Posterior vena cava (tissue), 2 donors: ENCODE measurements at places on chromosomes 4 and X.

DNA sequence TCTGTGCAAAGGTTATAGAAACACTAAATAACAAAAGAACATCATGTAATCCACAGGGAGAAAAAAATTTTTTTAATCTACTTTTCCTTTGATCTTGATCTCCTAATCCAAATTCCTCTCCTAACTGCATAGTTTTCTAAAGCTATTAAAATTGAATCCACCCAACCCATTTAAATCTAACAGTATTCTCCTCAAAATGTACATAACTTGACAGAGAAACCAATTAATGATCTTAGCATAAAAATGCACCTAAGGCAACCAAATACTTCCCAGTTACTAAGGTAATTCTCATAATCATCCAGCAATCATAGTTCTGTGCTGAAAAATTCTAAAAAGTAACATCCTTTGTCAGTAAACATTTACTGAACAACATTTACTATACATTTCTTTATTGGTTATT, 60.7 kb downstream of the PRDM5 start:
- no peak for DNase-seq

GRCh38 chr4:119872371-119873016, 194.2 kb downstream of the MAD2L1 start:
- DNase-seq, result no peak

DNA sequence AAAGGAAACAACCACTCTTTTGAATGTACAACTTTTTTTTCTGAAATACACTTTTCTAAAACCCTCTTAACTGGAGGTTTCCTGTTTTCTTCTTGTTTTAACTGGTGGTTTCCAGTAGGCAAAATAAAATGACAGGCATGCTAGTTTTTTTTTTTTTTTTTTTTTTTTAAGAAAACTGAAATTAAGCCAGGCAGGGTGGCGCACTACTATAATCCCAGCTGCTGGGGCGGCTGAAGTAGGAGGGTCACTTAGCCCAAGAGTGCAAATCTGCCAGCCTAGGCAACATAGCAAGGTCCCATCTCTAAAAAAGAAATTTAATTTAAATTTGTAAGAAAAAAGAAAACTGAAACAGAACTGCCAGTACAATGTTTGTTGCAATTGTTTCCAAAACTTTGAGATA, 44.0 kb downstream of the TMEM144 start:
- DNase-seq, result no peak

DNA sequence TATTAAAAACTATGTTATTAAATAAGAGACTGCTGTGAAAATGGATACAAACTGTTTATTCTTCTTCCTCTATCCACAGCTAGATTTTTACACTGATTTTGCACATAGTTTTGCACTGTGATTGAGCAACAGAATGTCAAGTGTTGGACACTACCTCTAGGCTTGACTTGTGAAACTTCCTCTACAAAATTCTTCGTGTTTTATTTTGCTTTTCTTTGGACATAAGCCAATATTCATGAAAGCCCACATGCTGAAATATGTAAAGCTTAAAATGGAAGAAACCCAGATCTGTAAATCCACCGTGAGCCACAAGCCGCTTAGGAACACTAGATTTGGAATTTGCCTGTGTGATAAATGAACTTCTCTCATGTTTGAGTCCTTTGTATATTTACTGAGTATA, 849.4 kb downstream of the FSTL5 start:
- no peak for DNase-seq

DNA sequence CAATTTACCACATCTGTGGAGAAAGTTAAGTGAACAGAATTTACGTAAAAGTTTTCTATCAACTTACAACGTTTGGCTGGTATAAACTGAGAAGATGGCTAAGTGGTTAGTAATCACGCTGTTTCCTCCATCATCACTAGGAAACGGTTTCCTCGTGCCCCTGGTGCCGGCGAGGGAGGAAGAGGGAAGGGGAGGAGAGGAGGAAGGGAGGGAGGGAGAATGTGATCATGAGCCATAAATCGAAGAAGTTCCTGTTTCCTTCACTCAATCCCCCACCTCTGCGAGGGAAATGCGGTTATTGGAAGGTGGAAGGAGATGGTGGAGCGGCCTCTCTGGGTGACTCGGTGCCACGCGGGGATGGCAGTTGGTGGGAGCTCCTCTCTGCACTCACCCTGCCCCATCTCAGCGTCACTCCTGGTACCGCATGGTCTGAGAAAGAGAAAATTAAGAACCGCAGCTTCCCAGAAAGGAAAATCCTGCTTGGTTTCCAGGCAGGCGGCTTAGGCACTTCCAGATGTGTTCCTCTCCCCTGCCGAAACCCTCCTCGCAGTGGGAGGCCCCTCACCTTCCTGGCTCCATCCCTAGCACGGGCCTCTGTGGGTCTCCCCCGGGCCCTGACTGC, 216.8 kb downstream of the AFAP1 start:
- DNase-seq, result no peak

- no peak for DNase-seq
These were observed 284.7 kb downstream of the ZNF674 start for GRCh38 chrX:46260499-46260898.

DNA sequence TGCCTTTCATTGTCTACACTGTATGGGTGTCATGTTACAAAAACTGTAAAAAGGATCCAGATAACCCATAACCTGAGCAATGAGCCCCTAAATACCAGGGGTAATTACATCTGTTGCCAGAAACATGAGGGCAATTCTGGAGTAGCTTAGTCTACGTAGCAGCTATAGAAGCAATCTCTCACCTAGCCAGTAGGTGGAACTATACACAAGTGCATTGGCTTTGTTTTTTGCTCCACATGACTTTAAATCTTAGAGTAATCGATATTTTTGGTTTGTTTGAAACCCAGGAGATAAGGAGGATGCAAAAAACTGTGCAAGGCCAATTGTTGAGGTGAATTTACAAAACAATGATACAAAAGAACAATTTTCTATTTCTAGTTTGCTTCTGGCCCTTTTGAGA, 57.5 kb downstream of the GPR82 start:
- no peak for DNase-seq

GRCh38 chr4:52910115-52910514, 48.0 kb downstream of the RASL11B start:
- no peak for DNase-seq

- DNase-seq, result no peak
These were observed 17.6 kb upstream of the LDB2 start for GRCh38 chr4:16916031-16916430.

DNA sequence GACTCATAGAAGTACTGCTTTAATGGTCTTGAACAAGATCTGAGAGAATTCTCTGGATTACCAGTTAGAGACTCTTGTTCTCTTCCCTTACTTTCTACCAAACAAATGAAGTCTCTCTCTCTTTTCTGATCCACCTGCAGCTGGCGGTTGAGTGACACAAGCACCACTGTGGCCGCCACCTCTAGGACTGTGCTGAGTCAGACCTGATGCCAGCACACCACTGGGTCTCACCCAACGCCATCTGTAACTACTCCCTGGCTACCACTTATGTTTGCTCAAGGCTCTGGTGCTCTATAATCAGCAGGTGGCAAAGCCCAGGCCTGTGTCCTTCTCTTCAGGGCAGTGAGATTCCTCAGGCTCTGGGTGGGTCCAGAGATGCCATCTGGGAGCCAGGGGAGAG, 1173.5 kb downstream of the RPA4 start:
- DNase-seq, result peak; percentile 74

- DNase-seq, result no peak
These were observed 56.0 kb downstream of the VGLL1 start for GRCh38 chrX:136588036-136588435.

GRCh38 chrX:66677430-66677829, 38.6 kb upstream of the EDA2R start:
- no peak for DNase-seq

- no peak for DNase-seq
These were observed 202.1 kb downstream of the GPC3 start for GRCh38 chrX:133783274-133783673.

DNA sequence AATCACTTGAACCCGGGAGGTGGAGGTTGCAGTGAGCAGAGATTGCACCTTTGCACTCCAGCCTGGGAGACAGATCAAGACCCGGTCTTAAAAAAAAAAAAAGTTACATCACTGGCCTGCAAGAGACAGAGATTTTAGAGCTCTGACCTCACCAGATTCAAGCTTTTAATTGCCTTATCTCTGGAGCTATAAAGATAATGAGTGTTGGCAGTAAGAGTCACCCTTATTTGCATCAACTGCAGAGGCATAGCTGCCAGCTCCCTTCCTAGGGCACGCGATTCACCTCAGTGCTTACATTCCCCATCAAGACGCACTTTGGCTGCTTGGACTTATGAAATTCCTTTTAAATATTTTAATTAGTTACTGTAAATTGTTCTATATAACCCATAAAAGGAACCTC, 12.5 kb upstream of the SPATA4 start:
- no peak for DNase-seq

- no peak for DNase-seq
These were observed 166.0 kb upstream of the HAND2 start for GRCh38 chr4:173696011-173696410.

DNA sequence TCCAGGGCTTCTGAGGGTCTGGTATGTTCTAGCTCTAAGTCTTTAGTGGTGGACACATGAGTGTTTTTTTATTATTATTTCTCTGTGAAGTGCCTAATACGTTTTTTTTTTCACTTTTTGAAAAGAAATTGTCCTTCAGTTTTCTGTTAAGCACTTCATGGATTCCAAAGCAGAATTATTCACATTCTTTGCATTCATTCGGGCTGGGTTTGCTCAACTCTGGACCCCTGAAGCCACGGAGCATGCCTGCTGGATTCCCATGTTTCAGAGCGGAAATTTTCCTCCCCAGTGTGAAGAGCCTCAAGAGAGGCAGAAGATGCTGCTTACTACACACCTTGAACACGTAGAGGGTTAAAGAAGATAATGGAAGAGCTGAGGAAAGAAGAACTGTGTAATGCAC, 107.5 kb downstream of the EGF start:
- no peak for DNase-seq

DNA sequence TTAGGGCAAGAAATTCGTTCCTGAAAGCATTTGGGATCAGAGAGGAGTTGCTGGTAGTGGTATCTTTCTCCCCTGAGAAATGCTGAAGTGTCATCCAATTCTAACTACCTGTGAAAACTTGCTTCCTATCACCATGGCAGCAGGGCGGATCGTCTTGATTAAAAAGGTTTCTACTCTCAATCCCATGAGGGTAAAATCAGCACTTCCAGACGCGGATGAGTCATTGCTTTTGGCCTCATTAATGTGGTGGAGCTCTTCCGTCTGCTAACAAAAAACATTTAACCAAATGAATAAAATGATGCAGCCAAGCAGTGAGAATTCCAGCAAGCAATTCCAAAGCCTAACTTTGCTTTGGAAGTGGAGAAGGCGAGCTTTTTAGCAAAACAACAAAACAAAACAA, 325.6 kb downstream of the CAMK2D start:
- peak; percentile 72 for DNase-seq

GRCh38 chr4:118774321-118774720, 61.6 kb downstream of the SEC24D start:
- DNase-seq, result no peak

- no peak for DNase-seq
These were observed 201.6 kb downstream of the QDPR start for GRCh38 chr4:17310269-17310652.

DNA sequence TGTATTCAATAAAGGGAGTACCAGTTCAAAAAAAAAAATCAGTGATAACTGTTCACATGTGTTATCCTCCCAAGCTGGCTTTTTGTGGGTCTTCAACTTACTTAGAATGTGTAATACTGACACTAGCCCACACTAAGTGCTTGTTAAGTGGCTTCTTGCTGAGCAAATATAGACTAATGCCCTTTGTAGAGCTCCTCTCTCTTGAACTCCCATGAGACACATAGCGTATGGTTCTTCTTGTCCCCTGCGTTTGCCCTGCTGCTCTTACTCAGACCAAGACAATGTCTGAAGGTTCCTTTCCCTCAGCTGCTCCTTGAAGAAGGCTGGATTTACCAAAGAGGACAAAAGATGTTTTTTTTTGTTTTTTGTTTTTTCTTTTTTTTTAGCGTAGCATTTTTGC, 110.9 kb downstream of the FRAS1 start:
- no peak for DNase-seq

GRCh38 chr4:38710053-38710452, 46.1 kb downstream of the KLF3 start:
- DNase-seq, result no peak

- DNase-seq, result peak; percentile 67
These were observed 47.2 kb downstream of the ADRA2C start for GRCh38 chr4:3813151-3814052.

- DNase-seq, result no peak
These were observed 35.0 kb upstream of the PLA2G12A start for GRCh38 chr4:109764789-109765402.

- no peak for DNase-seq
These were observed 27.9 kb downstream of the CCDC149 start for GRCh38 chr4:24884902-24885301.

DNA sequence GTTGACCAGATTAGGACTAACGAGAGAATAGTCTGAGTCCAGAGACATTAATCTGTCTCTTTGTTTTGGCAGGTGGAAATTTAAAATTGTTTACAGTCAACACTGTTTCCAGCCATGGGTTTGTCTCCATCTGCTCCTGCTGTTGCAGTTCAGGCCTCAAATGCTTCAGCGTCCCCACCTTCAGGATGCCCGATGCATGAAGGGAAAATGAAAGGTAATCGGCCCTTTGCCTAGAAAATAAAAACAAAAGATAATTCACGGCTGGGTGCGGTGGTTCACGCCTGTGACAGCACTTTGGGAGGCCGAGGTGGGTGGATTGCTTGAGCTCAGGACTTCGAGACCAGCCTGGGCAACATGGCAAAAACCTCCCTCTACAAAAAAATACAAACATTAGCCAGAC, 815 bp downstream of the HCCS start:
- DNase-seq, result no peak

DNA sequence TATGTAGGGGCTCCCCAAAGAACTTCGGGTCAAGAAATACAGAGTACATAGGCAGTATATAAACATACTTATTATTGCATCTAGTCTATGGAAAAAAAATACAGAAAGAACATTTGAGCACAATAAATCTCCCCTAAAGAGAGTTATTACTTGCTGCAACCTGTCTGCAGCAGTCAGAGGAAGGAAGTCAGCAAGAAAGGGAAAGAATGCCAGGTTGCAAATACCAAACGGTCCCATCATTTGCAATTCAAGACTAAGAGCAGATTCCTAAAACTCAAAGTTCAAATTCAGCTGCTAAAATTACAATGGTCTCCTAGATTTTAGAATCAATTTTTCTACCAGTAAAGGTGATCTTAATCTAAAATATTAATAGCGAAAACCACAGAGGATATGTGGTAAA, 236.2 kb upstream of the NUDT6 start:
- no peak for DNase-seq

DNA sequence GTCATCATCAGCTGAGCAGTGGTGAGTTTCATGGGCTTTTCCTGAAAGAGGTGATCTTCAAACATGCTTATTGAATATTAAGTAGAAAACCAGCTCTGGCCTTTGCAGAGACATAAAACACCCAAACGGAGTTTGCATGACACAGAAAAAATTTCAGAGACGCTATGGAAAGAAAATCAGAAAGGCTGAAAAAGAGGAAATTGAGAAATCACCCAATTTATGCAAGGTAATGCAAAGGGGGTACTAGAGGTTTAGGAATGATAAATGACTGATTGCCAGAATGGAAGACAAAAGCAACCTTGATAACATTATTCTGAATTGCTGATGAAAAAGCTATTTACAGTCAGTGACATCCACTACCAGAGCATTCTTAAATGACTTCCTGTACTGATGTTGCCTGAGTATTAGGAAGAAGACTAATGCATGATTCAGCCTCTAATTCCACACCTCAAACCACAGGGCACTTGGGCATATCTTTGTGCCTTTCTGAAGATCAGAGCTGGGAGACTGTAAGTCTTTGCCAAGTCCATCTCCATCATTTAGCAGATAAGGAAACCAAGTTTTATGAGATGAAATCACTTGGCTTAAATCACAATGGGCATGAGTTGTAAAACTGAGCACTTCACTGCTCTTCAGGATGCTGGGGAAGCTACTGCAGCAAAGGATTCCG, 565.7 kb downstream of the PPARGC1A start:
- DNase-seq, result no peak
